ENCODE measurements at places on chromosomes 3 and 15.

GRCh38 chr3:171732756-171733155 is 77.5 kb downstream of the PLD1 start:
- DNase-seq = no peak

GRCh38 chr3:30747771-30748281 is 141.4 kb downstream of the TGFBR2 start:
- DNase-seq = no peak

DNA sequence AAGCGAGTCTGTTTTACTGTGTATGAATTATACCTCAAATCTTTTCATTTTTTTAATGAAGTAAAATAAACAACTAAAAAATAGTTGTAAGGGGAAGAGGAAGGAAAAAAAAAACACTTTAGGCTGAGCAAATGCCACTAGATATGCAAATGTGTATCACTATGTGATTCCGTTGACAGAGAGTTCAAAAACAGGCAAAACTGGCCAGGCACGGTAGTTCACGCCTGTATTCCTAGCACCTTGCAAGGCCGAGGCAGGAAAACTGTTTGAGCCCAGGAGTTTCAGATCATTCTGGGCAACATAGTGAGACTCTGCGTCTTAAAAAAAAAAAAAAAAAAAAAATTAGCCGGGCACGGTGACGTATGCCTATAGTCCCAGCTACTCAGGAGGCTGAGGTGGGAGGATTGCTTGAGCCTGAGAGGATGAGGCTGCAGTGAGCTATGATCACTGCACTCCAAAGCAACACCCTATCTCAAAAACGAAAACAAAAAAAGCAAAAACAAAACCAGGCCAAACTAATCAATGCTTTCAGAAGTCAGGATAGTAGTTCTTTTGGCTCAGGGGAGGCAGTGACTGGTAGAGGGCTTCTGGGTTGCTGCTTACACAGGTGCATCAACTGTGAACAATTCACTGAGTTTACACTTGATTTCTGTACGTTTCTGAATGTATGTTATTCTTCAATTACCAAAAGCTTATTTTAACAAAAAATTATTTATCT is 7.4 kb downstream of the PRC1 start:
- DNase-seq = no peak

GRCh38 chr3:123525433-123525832 is 59.4 kb downstream of the HACD2 start:
- DNase-seq = no peak

- no peak for DNase-seq
Observed at GRCh38 chr15:99564221-99565048, 1.3 kb upstream of the MEF2A start.

DNA sequence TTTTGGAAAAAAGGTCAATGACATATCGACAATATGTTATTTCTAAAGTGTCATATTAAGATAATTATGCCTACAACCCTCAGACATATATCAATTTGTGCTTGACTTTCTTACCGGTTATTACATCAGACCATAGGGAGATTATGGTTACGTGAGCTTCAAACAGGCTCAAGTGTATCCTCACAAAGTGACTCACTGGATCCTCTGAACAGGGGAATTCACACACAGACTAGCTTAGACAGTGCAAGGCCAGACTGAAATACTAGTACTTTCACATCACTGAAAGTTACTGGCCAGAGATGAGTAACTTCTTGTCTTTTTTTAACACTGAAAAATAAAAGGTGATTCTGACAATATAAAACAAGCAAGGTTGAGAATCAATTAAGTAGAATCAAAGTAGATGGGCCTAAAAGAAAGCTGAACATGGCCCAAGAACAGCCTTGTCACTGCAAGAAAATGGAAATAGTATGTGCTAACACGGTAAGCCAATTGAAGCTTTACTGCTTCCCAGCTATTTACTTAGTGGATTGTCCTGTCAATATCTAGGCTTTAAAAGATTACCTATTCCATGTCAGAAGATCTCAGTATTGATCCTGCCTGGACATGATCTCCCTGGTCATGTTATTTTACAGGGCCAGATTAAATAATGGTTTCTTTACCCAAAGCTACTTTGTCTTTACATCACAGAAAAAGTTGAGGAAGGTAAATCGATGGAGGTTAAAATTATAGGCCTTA is 848.6 kb downstream of the ROBO1 start:
- DNase-seq = no peak

GRCh38 chr3:81874738-81875137 is 113.3 kb upstream of the GBE1 start:
- no peak for DNase-seq

- DNase-seq = no peak
Observed at GRCh38 chr15:39499042-39499441, 81.8 kb upstream of the THBS1 start.

GRCh38 chr3:126124896-126125295 is 41.0 kb upstream of the SLC41A3 start:
- DNase-seq = no peak

- DNase-seq = no peak
Observed at GRCh38 chr3:47847260-47847659, 44.3 kb downstream of the DHX30 start.

GRCh38 chr15:68775671-68776476 is 44.8 kb downstream of the ANP32A start:
- DNase-seq = no peak

DNA sequence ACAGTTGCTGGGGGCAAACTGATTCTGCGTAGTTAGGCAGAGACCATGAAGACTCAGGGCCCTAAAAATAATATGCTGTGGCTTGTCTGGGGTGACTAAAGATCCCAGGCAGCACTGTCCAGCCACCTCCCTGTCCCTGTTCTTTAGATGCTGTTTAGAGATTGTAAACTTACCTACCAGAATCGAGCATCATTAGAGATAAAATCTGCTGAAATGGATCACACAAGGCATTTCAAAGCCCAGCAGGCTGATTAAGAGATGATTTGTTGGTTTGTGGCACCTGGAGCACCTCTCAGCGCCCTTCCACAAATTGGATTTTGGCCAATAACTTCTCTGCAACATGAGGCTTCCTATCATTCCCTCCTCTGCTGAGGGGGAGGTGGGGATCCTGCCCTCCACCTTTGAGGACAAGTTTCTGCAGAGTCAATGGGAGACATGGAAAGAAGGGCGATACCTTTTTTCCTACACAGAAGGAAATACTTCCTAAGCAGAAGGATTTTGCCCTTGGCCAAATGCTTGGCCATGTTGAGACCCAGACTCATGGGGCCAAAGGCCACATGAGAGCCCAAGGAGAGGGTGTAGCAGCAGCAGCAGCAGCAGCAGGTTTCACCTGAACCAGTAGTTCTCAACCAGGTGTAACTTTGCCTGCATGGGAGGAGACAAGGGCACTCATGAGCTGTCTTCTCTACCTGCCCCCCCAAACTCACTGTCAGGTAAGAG is 37.5 kb downstream of the SEMA5B start:
- no peak for DNase-seq

GRCh38 chr3:89252860-89253259 is 145.4 kb downstream of the EPHA3 start:
- DNase-seq = no peak

DNA sequence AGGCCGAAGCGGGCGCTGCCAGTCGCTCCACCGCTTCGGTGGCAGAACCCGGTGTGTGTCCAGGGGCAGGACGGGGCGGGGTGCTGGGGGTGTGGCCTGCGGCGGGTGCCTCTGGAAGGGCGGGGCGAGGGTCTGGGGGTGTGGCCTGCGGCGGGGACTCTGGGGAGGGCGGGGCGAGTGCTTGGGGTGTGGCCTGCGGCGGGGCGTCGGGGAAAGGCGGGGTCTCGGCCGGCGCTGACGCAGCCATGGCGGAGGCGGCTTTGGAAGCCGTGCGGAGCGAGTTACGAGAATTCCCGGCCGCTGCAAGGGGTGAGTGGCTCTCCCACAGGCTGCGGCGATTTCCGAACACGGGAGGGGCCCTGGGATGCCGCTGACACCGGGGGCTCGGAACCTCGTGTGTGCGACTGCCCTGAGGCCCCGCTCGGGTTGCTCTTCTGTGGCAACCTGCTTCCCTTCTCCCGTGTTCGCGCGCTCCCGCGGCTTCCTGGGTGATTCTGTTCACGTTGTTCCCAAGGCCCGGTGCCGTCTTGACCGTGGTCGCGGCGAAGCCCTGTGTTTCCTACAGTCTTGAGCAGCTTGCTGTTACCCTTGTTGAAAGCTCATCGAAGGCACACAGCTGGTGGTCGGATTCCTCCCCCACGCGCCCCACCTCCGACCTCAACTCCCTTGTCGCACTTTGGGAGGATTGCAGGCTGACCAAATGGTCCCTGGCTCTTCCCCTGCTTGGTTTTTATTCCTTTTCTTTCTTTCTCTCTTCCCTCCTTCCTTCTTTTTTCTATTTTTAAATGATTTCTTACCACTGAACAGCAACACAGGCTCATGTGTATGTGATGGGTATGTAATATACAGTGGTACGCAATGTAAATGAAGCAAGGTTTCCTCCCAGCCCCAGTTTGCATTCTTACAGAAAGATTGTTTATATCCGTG is at the start of gene JMJD7:
TSS of gene JMJD7 (plus strand) at position 213 of the 927 bp plus-strand sequence. CDS start at position 246, 33 bp downstream.
- DNase-seq = no peak

DNA sequence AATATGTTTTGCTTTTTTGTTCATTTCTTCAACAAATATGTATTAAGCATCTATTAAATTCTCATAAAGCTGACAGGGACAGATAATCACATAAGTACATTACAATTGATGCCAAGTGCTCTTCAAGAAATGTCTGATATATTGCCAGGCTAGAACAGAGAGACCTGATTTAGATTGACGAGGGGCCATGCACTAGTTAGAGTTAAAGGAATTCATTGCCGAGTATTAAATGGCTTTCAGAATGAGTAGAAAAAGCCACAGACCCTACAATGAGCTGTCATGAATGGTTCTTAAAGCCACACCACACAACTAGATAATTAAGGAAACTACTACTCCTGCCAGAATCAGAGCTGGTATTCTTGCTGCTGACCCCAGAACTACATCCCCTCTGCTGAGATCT is 250.2 kb upstream of the MME start:
- DNase-seq = no peak

GRCh38 chr15:67142767-67143100 is 77.3 kb downstream of the SMAD3 start:
- DNase-seq = no peak

DNA sequence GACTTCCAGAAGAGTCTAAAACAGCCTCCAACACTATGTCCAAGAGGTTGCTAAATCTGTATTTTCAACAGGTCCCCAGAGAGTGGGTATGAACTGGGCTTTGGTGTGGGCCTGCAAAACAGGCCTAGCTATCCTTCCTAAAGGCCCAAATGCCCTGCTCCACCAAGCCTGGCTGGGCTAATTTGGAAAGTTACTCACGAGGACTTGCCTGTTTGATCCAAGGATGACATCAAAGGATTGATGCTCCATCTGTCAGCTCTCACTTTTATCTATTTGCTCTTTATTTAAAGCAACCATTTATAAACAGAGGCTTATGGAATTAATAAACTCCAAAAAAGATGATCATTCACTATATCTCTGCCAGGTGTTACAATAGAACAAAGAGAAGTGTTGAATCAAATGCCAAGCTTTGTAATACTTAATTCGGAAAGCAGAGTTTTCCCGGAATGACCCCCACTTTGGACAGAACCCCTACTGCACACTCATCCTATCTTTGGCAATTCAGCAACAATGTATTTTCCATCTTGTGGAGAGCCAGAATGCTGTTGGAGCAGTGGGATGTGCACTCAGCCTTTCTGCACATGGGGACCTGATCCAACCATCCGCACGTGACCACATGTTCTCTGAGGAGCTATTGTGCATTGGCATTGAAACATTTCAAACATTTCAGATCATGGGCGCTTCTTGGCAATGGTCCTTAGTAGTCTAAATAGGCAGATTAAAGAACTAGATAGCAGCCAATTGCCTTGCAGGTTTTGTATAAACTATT is 163.3 kb upstream of the THBS1 start:
- no peak for DNase-seq
